ENCODE measurements at places on chromosomes 13 and 19.

DNA sequence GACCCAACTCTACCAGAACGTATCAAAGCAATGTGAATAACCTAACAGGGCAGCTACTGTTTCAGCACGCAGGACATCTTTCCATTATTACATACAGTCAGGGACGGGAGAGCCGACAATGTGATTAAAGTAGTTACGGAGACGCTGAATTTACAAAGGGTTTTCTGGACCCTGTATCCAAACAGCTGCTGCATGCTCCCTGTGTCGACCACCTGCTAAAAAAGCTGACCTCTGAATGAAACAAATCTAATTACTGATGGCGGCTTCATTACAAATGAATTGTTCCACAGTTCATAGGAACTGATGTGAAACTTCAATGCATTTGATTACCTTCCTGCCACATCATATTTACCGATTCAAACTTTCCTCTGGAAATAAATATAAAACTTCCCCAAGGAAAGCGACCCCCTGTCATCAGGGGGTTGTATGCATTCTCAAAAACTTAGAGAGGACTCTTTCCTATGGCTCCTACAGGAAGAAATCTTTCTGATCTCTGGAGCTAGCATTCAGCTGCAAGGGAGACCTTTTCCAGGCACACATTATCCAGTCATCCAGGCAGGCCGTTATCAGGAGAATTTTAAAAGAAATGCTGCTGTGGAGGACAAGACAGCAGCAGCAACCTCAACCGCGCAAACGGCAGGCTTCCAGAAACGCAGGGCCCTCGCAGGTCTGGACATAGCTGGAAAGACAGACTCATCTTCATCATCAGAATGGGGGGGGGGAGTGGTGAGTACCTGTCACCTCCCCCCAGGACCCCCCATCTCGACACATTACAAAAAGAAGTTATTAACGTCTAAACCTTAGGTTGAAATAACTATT is 3.1 kb downstream of the EFNB2 start:
- no peak for DNase-seq

GRCh38 chr13:40061466-40062450 is 406.3 kb downstream of the COG6 start:
- no peak for DNase-seq

GRCh38 chr13:29591310-29591709 is 4.2 kb downstream of the SLC7A1 start:
- no peak for DNase-seq

DNA sequence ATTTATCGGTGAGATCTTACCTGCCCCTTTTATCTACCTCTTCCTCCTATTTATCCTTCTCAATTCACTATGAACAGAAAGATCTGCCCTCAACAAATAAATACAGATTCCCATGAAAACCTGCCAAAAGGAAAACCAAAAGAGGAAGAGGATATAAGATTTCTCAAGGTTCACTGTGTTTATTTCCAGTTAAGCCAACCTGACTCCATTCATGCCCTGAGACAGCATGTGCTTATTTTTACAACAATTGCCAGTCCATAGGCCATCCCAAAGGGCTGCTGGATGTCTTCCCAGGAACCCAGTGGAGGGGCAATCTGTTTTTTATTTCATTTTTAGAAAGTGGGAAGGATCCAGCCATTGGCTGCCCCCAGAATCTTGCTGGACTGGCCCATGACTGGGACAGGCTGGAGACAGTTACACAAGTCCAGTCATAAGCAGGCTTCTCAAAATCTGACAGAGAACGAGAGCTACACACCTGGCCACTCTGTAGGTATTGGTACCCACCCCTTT is 209.1 kb downstream of the IRS2 start:
- no peak for DNase-seq

All from KG1 (cell line).